ENCODE measurements at places on chromosomes 6 and 20.
A peak's percentile ranks its signal among the peaks of the same experiment; 100 is the strongest.

- no peak for DNase-seq
Measured at GRCh38 chr6:52877786-52878185, 31.7 kb downstream of the GSTA3 start.

DNA sequence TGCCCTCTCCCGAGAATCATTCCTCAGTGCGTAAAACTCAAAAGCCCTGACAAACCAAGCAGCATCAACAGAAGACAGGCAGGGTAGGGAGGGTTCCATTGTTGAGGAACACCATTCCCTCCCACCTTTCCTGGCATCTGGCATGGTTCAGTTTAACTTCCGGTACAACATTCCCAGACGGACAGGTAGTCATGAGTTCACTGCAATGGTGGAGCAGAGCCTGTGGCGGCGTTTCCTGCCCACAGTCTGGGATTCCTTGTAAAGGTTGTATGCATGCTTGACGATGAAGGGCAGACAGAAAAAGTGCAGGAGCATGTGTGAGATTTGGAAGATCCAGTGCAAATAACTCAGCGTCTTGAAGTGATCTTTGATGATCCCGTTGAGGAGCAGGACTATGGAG lies 42.3 kb downstream of the PIM1 start:
- DNase-seq = no peak

DNA sequence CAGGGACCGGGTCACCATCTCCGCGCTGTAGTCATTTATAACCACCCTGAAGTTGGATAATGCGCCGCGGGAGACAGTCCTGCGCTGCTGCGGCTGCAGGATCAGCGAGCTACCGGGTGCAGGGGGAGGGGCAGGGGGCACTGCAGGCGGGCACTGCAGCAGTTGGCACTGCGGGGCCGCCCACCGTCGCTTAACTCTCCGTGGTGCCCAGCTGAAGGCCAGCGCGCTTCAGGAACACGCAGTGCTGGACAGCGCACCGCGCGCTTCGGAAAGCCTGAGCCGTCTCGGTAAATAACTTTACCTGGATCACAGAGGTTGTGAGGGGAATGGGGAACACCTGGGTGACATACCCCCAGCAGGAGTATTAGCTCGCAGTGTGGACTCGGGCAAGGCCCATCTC lies 12.4 kb upstream of the LRFN2 start:
- DNase-seq = peak; percentile 77

DNA sequence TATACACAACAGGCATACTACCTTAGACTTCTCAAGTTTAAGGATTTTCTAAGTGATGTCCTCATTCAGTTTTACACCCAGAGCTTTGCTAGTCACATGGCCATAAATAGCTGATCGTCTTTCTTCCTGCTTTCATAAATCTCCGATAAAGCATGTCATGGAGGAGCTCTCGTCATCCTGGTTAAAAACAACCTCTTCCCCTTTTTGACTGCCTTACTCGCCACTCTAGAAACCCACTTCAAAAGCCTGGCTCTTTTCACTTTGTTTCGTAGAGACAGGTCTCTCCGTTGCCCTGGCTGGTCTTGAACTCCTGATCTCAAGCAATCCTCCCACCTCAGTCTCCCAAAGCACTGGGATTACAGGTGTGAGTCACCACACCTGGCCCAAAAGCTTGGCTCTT lies 67.0 kb upstream of the SMIM29 start:
- DNase-seq = no peak

- DNase-seq = no peak
Measured at GRCh38 chr20:51938559-51939258, 136.4 kb upstream of the SALL4 start.

DNA sequence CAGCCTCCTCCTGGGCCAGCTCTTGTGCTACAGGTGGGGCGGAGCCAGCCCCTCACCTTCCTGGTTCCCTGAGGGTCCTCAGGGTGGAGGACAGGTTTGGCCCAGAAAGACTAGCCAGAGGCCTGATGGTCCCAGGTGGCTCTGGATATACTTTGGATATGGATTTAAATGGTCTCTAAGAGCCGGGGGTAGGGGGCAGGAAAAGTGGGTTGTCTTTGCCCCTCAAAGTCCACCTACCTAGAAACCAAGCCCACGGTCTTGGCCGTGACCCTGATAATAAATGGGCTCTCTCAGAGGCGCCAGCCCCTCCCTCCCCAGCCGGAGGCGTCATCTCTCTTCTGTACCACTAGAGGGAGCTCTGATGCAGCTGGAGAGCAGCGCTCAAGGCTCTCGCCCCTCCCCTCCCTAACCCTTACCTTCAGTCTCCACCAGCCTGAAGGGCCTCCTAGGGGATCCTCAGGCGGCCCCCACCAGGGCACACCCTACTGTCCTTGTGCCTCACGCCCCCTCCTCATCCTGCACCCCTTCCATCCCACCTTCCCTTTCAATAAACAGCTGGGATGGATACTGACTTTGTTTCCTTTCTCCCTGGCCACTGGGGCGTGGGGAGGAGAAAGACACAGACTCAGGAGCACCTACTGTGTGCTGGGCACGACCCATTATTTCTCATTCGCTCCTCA lies 7.5 kb downstream of the NRSN2 start:
- peak; percentile 88 for DNase-seq

DNA sequence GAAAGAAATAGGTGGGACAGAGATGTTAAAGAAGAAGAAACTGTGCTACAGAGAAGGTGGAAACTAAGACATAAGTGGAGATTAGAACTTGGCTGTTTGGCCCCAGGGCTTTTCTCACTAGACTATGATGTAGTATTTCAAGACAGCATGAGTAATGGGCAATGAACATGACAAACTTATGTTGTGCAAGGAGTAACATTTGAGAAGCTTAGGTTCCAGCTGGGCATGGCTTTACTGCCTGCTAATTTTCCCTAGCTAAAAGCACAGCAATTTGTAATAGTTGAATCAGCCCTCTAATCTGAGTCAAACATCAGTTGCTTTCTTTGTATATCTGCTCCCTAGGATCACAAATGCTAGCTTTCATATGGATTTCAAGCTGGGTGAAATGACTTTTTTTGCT lies 294.3 kb upstream of the BMP2 start:
- no peak for DNase-seq

GRCh38 chr20:10513931-10514575 lies 78.9 kb downstream of the SLX4IP start:
- DNase-seq = no peak

DNA sequence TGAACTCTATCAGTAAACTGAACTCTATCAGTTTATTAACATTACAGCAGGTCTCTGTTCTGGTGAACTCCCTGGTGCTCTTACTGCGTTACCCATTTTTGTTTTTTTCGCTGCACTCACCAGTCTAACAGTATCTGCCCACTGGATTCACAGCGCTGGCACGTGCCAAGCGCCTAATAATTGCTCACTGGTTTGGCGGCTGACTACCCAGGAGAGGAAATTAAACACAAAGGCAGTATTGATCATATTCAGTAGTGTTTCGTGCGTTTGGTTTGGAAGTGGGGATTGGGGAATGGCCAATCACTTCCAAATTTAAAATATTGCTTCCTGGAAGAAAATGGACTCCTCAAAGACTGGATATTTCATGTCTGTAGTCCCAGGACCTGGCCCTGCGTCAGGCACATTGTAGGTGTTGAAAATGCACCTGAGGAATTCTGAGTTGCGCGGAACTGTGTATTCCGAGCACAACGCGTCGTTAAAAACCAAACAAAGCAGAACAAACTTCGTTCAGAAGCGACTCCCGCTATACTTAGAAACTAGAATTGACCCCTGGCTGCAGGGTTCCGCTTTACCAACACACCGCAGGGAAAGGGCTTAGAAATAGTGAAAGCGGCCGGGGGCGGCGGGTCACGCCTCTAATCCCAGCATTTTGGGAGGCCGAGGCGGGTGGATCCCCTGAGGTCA lies 1.1 kb upstream of the RPS12 start:
- no peak for DNase-seq

- no peak for DNase-seq
Measured at GRCh38 chr20:370151-370600, 10.4 kb upstream of the TRIB3 start.

- peak; percentile 25 for DNase-seq
Measured at GRCh38 chr6:155872961-155873360, 417.3 kb upstream of the NOX3 start.

DNA sequence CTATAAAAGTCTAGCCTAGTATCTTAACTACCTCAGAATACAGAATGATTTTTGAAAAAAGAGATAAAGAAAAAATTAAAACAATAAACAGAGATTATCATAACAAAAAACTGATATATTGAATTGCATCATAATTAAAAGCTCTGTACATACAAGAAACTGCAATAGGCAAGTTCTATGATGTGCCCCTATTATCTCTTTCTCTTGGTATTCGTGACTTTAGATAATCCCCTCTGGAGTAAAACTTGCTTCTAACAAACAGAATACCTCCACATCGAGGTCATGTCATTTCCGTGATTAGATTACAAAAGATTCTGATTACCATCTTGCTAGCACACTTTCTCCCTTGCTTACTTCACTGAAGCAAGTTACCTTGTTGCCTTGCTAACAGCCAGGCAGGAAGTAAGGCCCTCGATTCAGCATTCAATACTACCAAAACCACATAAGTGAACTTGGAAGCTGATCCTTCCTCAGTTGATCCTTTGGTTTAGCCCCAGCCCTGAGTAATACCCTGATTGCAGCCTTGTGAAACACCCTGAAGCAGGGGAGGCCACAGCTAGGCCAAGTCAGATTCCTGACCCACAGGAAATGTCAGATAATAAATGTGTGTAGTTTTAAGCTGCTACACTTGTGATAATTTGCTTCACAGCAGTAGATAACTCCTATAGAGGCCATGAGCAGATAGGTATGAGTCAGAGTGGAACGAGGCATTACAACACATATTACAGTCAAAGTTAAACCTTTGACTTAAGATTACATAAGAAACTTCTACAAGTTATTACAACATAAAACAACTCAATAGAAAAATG lies 53.7 kb upstream of the TMX4 start:
- DNase-seq = no peak

GRCh38 chr6:34837528-34837927 lies 45.6 kb downstream of the BLTP3A start:
- DNase-seq = no peak

DNA sequence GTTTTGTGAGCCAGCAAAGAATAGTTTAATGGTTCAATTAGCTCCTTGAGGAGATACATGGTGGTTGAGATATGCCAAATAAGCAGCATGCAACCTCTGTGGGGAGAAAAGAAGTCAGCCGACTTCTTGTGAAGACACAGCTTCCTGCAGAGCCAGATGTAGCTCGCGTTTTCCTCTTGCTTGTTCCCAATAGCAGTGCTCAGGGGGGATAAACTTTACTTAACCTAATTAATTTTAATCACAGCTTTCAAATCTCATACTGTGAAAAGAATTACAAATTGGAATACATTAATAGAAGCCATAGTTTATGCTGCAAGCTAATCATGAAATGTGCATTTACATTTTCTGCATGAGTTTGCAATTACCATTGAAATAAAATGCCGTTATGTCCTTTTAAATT lies 106.2 kb downstream of the MAP3K7 start:
- no peak for DNase-seq

DNA sequence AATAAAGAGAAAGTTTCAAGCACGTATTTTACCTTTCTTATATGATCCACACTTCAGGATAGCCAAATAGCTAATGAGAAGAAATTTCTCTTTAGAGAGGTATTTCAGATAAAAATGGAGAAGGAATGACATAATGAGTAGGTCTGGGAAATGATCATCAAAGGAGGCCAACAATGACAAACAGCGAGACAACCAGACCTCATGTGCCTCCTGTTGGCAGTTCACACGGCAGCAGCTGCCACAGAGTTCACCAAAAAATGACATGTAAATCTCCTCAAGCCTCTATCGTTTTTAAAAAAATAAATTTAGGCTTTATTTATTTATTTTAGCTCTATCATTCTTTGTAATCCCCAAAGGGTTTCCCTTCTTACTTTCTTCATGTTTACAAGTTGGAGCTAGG lies 47.7 kb downstream of the SLC2A12 start:
- no peak for DNase-seq

DNA sequence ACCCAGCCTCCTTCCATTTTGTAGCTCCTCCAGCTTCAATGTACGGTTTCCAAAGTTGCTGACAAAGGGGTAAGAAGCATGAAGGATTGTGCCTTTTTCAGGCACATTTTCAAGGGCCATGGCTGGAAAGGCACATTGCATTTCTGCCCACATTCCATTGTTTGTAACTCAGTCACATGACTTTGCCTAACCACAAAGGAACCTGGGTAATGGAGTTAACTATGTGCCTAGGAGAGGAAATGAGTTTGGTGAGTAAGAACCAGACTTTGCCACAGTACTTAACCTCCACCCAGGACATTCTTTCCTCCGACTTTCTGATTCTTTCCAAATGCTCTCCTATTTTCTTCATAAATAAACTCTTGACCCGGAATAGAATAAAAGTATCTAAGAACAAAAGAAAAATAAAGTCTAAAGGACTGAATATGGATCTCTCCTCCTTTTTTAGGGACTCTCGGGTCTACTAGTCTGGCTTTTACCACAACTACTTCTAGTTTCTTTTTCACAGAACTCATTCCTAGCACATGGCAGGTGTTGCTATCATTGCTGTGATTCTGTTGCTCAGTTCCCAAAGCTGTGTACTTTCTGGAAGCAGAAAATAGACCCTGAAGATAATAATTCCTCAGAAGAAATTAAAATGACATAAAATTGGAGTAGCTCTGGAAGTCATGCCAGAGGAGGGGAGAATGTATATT lies 81.5 kb upstream of the ISM1 start:
- DNase-seq = no peak

DNA sequence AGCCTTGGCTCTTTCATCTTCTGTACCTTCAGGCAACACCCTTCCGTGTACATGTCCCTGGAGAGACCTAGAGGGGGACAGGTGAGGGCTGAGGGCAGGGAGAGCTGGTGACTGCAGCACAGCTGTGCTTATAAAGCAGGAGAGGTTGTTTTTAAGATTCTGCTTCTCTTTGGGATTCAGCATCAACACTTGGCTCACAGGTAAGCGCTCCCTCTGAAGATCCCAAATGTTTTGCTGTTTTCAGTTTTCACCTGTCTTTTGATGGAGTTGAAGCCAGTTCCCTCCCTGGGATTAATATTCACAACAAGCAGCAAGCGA lies 19.4 kb upstream of the TRAF3IP2 start:
- no peak for DNase-seq

GRCh38 chr6:27684264-27685211 lies 211.6 kb upstream of the ZNF184 start:
- no peak for DNase-seq

- peak; percentile 39 for DNase-seq
Measured at GRCh38 chr20:62899633-62900051, 26.7 kb downstream of the DIDO1 start.

GRCh38 chr6:124573953-124574352 lies 388.3 kb upstream of the RNF217 start:
- DNase-seq = no peak

GRCh38 chr6:90044833-90045381 lies 150.6 kb downstream of the GJA10 start:
- no peak for DNase-seq

DNA sequence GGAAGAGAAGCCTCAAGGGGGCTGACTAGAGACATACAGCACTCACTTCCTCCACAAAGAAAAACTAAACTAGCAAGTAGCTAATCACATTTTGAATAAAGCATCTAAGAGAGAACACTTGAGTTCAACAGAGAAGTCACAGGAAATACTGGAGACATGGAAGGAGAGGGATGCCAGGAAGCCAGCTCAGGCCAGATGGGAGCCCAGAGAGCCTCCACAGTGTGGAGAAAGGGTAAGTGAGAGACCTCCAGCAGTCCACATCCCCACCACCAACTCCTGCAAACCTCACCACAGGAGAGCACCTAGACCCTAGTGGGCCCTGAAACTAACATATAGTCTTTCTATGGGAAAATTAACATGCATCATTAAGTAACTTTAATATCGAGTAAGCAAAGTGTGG lies 79.2 kb downstream of the EPM2A start:
- no peak for DNase-seq
